ENCODE measurements at places on chromosomes 5 and 9.

GRCh38 chr5:147175516-147176097, 59.2 kb upstream of the STK32A start:
- no peak for DNase-seq

- no peak for DNase-seq
Observed at GRCh38 chr9:137989999-137990715, 112.6 kb downstream of the CACNA1B start.

- no peak for DNase-seq
Observed at GRCh38 chr9:38281196-38281595, 111.3 kb upstream of the ALDH1B1 start.

GRCh38 chr5:39302472-39302871, 61.8 kb downstream of the C9 start:
- DNase-seq: no peak
